RWPE2 (cell line): ENCODE measurements at places on chromosomes 1 and 21.

GRCh38 chr1:95230256-95230655, 3.8 kb upstream of the RWDD3 start:
- DNase-seq = no peak

DNA sequence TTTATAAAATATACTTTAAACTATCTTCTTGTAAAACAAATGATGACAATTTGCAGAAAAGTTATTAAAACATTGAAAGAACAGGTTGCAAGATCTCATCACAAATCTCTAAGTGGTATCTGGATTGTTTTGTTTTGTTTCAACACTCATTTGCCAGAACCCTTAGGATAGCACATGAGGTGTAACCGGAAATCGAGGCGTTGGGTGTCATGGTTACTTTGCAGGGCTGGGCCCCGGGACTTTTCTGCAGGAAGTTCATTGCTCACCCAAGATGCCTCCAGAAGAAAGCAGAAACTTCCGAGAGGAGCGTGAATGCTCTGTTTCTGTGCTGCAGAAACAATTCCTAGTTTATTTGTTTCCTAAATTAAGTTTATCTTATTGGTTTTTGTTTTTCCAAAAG, 2.5 kb downstream of the DISC1 start:
- no peak for DNase-seq

- DNase-seq = no peak
Measured at GRCh38 chr1:178684111-178684510, 40.9 kb upstream of the RALGPS2 start.

DNA sequence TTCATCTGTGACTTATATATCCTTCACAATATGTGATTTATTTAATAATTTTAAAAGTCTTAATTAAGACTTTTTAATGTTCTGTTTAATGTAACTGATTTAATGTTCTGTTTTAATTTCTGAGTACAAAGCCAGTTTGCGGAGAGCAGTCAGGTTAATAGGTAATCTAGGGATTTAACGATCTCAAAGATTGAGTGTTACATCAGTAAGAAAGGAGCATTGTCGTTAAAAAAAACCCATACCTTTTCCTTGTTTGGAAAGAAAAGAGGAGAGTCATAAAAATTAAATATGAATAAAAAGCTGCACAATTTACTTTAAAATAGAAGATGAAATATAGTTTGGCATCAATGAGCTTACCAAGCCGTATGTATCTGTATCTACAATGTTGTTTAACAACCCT, 621.4 kb downstream of the KIF26B start:
- DNase-seq = no peak

- DNase-seq = no peak
Measured at GRCh38 chr1:173562813-173563212, 40.1 kb downstream of the SLC9C2 start.

GRCh38 chr1:91795591-91796389, 90.2 kb downstream of the TGFBR3 start:
- no peak for DNase-seq

GRCh38 chr1:201224666-201225370, 34.2 kb downstream of the IGFN1 start:
- no peak for DNase-seq

- DNase-seq = no peak
Measured at GRCh38 chr1:112699425-112700144, 7.3 kb downstream of the RHOC start.
